Stimulated activated naive B cell treated with anti-CD40 and anti-IgM and Interleukin-4, amounts not matched to agents 10 μg/mL and 1 μg/mL and 100 μg/mL, for 72 hours (primary cell): ENCODE measurements at places on chromosomes 3 and 15.

- DNase-seq, result peak; percentile 16
These were observed 788 bp upstream of the DLG1 start for GRCh38 chr3:197298945-197299854.

GRCh38 chr3:185658504-185658912 lies 72.4 kb downstream of the SENP2 start:
- no peak for DNase-seq

DNA sequence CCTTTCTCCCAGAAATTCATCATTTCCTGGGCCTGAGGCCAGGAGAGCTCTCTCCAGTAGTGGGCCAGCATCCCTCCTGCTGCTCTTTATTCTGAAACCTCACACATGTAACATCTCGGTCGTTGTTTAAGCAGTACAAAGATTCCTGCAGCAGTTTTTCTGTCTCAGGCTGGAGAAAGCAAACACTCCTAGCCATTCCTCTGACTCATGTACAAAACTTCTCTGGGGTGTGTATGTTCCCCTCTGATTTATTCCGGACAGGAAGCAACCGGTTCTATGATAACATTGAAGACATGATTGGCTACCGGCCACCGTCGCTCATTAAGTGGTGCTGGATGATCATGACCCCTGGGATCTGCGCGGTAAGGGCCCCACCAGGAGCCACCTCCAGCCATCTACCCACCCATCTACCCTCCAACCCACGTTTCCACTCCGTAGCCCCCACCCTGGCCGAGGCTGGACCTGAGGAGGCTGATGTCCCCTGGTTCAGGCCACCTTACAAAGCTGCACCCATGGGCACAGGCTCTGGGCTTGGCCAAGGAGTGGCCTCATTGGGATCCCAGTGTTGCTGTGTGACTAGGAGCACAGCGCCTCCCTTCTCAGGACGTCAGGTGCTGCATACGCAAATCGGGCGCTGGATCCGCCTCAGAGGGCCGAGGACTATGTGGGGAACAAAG lies 58.6 kb upstream of the SLC6A1 start:
- no peak for DNase-seq

GRCh38 chr15:51266656-51267050 lies 71.7 kb downstream of the CYP19A1 start:
- DNase-seq, result no peak

DNA sequence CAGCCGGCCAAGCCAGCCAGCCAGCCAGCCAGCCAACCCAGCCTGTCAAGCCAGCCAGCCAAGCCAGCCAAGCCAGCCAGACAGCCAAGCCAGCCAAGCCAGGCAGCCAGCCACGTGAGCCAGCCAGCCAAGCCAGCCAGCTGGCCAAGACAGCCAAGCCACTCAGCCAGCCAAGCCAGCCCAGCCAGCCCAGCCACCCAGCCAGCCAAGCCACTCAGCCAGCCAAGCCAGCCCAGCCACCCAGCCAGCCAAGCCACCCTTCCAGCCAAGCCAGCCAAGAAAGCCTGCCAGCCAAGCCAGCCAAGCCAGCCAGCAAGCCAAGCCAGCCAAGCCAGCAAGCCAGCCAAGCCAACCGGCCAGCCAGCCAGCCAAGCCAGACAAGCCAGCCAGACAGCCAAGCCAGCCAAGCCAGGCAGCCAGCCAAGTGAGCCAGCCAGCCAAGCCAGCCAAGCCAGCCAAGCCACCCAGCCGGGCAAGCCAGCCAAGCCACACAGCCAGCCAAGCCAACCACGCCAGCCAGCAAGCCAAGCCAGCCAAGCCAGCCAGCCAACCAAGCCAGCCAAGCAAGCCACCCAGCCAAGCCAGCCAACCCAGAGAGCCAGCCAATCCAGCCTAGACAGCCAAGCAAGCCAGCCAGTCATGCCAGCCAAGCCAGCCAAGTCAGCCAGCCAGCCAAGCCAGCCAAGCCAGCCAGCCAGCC lies 199.5 kb downstream of the GOLGA6L6 start:
- no peak for DNase-seq

DNA sequence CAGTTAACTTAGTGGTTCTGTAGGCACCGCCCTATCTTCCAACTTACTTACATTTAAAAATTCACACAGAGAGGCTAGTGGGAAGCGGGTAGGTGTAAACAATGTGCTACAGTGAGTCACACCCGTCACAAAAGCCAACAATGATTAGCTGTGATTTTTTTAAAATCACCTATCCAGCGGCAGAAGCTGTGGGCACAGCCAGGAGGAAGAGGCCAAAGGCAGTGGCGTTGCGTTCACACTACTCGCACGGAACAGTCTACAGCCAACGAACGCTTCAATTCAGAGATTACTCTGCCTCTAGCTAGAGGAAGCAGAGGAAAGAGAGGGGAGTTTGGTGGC lies 2.5 kb upstream of the NLGN1 start:
- no peak for DNase-seq

DNA sequence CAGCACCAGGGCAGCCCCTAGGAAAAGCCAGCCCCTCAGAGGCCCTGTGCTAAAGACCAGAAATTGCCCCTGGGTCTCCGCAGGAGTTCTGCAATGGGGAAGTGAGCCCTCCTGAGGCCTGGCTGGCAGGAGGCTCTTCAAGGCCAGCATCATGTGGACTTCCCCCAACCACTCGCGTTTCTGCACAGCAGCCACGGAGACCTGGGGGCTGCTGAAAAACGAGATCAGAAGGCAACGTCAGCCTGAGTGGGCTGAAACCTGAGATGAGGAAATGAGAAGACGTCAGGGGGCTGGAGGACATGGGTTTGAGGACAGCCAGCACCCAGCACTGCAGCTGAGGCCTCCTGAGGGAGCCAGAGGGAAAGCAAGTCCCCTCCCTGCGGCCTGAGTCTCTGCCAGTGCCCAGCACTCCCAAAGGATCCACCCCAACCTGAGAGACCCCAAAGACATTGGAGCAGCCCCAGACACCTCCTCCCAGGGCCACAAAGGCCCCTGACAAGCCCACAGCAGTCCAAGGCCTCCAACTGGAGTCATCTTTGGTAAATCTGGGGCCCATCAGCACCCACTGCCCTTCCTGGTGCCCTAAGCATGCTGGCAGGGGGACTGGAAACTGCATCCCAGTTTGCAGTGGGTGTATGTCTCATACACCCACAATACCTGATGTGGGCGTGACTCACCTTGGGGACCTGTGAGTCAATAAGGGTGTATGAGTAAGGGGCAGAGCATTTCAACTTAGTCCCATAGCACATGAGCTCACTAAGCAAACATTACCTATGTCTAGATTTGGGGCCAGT lies 29.2 kb upstream of the CYP11A1 start:
- DNase-seq, result peak; percentile 97

DNA sequence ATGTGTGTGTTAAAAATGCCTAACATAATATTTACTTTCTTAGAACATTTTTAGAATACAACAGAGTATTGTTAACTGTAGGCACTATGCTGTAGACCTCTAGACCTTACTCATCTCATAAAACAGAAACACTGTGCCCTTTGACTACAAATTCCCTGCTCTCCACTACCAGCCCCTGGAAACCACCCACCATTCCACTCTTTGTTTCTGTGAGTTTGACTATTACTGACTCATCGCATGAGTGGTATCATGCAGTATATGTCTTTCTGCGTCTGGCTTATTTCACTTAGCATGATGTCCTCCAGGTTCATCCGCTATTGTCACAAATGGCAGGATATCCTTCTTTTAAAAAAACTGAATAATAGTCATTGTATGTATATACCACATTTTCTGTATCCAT lies 216.7 kb upstream of the CFAP20DC start:
- no peak for DNase-seq

DNA sequence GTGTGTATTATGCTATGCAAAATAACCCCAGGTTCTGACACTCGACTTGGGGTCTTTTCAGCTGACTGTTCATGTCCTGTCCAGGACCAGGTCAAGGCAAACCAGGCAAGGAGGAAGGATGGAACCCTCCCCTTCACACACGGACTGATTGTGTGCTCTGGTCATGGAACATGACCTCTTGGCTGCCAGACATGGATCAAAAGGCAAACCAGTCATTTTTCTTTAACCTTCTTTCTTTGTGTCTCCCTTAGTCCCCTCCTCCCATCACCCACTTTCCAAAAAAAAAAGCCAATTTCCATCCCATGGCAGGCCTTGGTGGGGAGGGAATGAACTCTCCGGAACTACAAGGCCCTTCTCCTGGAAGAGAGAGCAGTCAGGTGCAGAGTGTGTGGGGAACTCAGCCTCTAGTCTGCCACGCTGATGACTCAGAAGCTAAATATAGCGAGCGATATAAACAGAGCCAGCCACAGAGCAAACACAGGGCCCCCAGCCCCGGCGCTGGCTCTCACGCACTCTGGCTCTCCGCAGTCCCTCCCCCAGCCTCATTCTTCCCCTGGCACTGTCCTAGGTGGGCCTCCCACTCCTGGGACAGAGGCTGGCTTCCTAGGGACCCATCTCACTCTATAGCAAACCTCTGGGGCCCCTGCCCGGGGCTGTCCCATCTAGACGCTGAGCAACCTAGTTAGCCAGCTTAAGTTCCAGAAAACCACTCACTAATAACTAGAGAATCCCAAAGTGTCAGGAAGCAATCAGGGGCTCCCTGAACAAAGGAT lies 10.0 kb downstream of the BMF start:
- peak; percentile 83 for DNase-seq

DNA sequence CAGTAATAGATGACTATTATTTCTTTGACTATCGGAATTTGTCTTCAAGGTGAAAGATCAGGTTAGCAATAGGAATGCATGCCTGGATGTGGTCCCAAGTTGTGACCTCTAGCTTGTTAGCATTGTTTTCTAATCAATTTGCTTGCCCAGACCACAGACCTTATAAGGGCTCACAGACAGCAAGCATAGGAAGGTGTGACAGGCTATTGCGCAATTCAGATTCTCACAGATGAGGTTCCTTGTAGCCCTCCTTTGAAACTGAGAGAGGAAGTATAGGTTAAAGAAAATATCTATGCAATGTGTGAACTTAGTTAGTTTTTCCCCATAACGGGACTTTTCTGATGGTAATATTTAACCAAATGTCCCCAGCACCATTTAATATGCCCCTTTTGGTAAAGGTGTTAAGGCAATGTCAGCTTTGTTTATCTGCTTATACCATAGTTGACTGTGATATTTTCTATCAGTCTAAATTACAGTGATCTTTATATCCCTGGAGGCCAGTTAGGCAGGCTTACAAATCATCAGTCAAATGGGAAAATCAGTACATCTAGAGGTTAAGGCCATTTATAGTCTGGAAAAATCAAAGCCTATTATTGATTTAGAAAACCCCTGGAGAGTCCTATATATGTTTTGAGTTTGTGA lies 168.1 kb upstream of the MBNL1 start:
- DNase-seq, result no peak

- no peak for DNase-seq
These were observed 91.1 kb downstream of the VGLL4 start for GRCh38 chr3:11552289-11553264.

GRCh38 chr3:72316501-72317279 lies 531.6 kb downstream of the SHQ1 start:
- DNase-seq, result no peak

- DNase-seq, result no peak
These were observed 648.3 kb upstream of the CFAP20DC start for GRCh38 chr3:59698091-59698490.

DNA sequence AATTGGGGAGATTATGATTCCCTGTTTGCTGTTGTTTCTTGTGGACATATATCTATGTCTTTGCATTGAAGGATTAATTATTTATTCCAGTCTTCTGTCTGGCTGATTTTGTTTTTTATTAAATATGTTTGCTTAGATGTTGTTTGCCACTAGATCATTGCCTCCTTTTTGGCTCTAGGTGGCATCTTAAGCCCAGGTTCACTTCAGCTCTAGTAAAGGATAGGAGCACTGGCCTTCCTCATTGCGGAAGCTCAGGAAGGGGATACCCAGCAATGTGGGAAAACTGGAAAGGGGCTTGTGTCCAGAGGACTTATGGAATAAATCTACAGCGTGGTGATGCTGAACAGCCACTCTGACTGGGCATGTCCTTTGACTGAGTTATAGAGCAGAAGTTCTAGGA lies 821.6 kb downstream of the PDCD6IP start:
- DNase-seq, result no peak

DNA sequence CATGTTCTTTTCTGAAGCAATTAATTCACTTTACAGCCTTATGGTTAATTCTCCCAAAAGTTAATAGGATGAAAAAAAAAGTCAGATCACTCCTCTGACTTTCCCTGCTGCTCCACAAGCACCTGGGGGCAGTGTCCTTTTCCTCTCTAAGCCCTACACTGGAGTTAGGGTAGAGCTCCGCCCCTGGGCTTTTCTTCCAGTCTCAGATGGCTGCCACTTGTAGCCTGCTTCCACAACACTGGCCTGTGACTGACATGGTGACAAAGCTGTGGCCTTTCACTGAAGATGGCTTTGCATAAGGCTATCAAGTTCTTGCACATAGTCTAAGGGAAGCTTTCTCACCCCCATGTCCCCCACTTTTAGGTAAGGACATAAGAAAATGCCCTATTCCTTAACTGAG lies 1.3 kb upstream of the MON1A start:
- DNase-seq, result no peak

- DNase-seq, result no peak
These were observed 12.4 kb downstream of the DNASE1L3 start for GRCh38 chr3:58198362-58198761.

- no peak for DNase-seq
These were observed 950.1 kb downstream of the TBL1XR1 start for GRCh38 chr3:176247191-176247590.

DNA sequence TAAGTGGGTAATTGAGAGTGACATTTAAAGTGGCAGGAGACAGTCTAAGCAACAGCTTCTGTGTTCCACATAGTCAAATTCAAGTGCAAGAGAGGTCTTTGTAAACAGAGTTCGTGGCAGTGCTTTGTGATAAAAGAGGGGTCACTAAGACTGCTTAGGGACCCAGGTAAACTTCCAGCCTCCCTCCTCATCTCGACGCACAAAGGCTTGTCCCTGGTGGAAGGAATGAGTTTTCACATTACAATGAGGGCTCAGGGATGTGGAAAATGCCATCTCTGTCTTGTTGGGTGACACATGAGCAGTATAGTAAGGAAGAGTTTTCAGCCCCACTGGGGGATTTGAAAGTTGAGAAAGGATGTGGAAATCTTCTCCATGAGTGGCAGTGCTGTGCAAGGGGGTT lies 7.3 kb downstream of the GMNC start:
- DNase-seq, result no peak

- DNase-seq, result no peak
These were observed 11.1 kb downstream of the LRTM1 start for GRCh38 chr3:54916732-54917131.

DNA sequence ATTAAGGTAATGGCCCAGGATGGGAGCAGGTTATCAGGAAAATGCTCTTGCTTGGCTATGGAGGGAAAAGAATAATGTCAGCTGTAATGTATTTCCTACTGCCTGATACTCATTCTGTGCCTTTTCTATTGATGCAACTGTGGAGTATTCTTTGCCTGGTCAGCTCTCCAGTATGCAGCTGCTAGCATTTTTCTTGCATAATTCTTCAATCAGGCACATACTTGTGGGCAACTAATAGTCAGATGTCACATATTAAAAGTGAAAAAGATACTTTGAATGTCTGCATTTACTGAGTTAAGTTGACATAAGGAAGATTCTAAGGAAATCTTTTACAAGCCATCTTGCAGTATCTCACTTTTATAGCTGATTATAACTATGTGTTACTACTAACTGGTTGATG lies 29.5 kb downstream of the CD80 start:
- DNase-seq, result no peak
